ENCODE measurements at places on chromosomes 12 and 14. TPM values are rescaled to one million over a fixed set of nuclear protein-coding genes. Genes with fewer than 3 reads are reported as not detected.

The NFATC4 gene
- polyA plus RNA-seq = 151 TPM

The TAS2R13 gene
- not detected for polyA plus RNA-seq

The GPD1 gene
- polyA plus RNA-seq = 0.47 TPM

The DNAJC22 gene
- polyA plus RNA-seq = 4.3 TPM

Measured in BJ (cell line).